ENCODE measurements at places on chromosomes 16 and 17. TPM values are rescaled to one million over a fixed set of nuclear protein-coding genes. Genes with fewer than 3 reads are reported as not detected.

METRN gene
- 22.7 TPM for total RNA-seq

ST6GALNAC2 gene
- 1.4 TPM for total RNA-seq

DNA sequence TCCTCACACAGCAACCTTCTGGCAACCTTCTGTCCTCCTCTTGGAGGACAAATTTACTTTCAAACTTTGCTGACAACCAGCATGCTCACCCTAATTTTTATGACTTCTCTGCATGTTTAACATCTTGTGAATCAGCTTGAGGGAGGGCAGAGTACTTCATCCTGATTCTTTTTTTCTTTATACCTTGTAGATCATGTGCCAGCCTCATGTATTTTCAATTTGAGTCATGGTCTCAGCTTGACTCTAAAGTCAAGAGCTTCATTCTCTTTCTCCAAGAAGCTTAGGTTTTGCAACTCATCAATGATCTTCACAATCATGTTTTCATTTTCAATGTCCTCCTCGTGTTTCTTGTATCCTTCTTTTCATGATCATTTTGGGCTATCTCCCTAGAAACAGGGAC, 3.6 kb upstream of the KRTAP9-7 start:
- H3K36me3 ChIP-seq: no peaks in the 10 kb centered on the region
- no peak overlapping the region for H3K4me3 ChIP-seq
- H3K4me1 ChIP-seq: no peaks in the 10 kb centered on the region
- no peak for DNase-seq
- peaks cover 5% of the 10 kb centered on the region for H3K27me3 ChIP-seq
- H3K27ac ChIP-seq: no peak overlapping the region

ANKS3 gene
- 18.5 TPM for total RNA-seq

POLR3E gene
- total RNA-seq: 62.5 TPM

All from hepatocyte (in vitro differentiated cells).